ENCODE measurements at places on chromosomes 1 and 21.

DNA sequence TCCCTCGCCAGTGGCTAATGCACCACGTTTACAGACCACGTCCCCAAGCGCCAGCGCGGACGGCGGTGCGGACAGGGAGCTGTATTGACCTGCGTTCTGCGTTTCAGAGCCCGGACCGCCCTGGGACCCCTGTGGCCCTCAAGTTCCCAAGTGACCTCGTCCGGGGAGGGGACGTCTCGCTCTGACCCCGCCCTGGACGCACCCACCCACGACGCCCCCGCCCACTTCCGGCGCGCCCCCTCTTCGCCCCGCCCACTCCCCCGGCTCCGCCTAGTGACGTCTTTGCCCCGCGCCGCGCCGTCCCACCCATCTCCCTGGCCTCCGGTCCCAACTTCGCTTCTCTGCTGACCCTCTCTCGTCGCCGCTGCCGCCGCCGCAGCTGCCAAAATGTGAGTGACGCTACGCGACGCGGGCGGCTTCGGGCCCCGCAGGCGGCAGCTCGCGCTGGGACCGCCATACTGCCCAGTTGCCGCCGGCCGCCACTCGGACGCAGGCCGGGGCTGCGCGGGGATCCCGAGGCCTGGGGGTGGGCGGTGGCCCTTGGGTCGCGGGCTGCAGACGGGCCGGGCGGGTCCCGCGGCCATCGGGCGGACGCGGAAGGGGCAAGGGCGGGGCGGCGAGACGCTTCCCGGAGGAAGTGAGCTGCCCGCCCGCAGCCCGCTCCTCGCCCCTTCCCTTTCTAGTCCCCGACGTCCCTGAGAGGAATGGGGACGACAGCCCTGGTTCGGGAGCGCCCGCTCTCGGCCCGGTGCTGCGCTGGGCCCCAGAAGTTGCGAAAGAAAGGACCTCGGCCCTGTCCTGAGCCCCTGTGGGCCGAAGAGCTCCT lies at the start of gene VAMP3:
TSS of gene VAMP3 (plus strand) at position 300 of the 826 bp plus-strand sequence. CDS start at position 388, 88 bp downstream.
- DNase-seq, result peak; percentile 84

GRCh38 chr1:51131185-51131584 lies 29.2 kb downstream of the C1orf185 start:
- DNase-seq, result no peak

- DNase-seq, result no peak
These were observed 170.8 kb downstream of the NFIA start for GRCh38 chr1:61253059-61253735.

GRCh38 chr21:42660118-42660470 lies 6.7 kb downstream of the PDE9A start:
- no peak for DNase-seq

GRCh38 chr1:32223683-32224082 lies 1.5 kb downstream of the EIF3I start:
- no peak for DNase-seq

DNA sequence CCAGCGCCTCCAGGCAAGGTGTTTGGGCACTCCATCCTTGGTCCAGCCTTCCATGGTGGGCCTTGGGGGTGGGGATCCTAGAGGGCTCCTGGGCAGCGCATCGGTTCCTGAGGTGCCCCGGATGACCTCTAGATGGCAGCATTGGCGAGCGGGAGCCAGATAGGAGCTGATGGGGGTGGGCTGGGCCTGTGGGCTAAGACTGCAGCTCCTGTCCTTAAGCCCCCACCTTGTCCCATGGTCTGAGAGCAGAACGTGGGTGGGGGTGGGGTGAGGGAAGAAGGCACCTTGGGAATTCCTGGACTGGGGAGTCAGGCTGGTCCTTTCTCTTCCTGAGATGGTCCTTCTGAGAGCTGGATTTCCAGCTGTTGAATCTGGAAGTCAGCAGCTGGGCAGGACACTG lies 93.4 kb upstream of the CSF3R start:
- peak; percentile 50 for DNase-seq

GRCh38 chr1:204617256-204618147 lies 68.0 kb downstream of the LRRN2 start:
- DNase-seq, result no peak

GRCh38 chr1:181919542-181919941 lies 142.0 kb downstream of the ZNF648 start:
- no peak for DNase-seq

- no peak for DNase-seq
These were observed 129.6 kb upstream of the IGSF21 start for GRCh38 chr1:17978016-17978415.

GRCh38 chr1:34682452-34683223 lies 72.2 kb upstream of the GJB5 start:
- no peak for DNase-seq

DNA sequence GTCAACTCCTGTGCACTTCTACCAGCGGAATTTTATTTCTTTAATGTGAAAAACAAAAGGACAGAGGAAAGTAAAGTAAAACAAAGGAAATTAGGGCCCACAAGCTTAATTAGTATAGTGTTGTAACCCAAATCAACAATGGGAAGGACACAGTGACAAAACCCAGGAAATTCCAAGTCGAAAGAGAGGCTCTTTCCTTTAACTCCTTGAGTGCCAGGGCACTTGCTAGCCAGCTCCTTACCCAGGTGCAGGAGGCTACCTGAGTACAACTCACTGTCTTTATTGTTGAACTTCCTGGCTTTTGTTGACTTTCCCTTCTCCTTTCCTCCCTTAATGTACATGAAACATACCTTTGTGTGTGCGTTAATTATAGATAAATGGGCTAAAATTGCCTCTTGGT lies 55.0 kb downstream of the PEX14 start:
- no peak for DNase-seq

All from stimulated activated naive CD8-positive, alpha-beta T cell treated with anti-CD3 and anti-CD28 coated beads, Interleukin-15, amount 100 ng/mL, for 72 hours (primary cell).